ENCODE measurements at places on chromosomes 5 and 9.

- DNase-seq = no peak
Observed at GRCh38 chr5:154482528-154483449, 4.8 kb upstream of the HAND1 start.

- DNase-seq = no peak
Observed at GRCh38 chr9:83005963-83006362, 57.0 kb downstream of the RASEF start.

DNA sequence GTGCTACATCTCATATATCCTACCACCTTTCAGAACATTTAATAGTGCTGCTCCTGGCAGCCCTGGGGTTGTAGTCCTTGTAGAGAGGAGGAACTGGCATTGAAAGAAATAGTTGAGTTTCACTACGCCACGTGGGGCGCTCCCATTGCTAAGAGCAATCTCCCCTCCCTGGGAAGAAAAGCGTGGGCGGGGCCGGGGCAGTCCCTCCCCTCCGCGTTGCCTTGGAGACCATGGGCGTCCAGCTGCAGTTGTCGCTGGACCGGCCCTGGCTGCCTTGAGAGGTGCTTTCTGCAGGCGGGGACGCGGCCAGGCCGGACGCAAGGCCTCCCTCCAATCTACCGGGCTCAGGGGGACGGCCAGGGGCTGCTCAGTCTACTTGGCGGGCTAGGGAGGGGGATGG is 368 bp upstream of the CCDC180 start:
- no peak for DNase-seq

DNA sequence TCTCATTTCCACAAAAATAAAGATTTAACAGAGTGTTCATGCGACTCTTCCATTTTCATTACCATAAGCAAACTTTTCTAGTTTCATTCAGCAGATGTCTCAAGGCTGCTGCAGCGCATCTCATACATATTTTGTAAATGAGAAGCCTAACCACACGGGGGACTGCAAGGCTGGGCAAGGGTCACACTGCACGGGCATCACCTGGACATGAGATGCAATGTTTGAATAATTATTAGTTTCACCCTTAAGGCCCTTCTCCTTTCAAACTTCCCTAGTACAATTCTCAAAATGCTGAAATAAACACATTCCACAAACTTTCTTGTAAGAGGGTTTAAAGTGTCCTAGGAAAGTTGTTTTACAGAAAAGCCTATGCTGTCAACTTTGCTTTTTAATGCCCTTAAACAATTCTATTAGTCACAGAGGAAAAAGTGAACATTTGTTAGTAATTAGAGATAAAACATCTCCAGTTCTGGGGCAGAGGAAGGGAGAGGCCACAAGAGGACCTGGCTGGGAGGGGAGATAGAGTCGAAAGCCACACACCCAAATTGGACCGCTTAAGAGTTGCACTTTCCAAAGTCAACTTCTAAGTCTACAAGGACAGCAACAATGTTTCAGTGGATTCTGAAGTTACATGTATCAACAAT is 1.3 kb downstream of the DENND1A start:
- peak; percentile 11 for DNase-seq

DNA sequence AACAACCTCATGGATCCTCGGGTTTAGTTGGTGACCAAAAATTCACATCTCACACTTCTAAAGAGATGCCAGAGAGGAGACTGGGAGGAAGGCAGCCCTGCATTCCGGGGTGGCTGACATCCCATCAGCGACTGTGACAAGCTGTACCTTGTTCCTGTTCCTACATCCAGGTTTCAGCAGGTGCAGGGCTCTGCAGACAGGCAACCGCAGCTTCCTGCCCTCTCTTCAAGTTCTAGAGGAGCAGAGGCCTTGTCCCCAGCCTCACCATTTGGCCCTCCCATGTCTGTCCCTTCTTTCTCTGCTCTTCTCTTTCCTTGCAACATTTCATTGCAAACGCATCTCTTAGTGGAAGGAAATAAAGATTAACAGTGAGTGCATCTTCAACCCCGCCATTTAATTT is 454.6 kb downstream of the IRX1 start:
- DNase-seq = no peak

GRCh38 chr9:15873573-15874177 is 320.8 kb downstream of the CCDC171 start:
- peak; percentile 13 for DNase-seq

DNA sequence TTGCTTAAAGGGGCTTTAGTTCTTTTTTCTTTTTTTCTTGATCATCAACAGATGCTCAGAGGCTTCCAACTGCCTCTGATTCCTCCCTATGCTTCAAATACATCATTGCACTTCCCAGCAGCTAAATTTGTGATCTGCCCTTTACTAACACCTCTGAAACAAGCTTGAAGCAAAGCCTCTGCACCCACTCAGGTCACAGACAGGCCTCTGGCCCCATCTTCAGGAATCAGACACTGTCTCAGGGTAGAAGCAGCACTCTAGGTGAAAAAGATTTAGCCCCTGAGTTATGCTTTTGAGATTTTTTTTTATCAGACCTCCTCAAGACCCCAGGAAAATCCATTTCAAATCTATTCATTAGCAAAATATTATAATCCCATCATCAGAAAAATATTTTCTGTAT is 91.5 kb downstream of the MAMDC2 start:
- DNase-seq = no peak

- DNase-seq = no peak
Observed at GRCh38 chr5:40315126-40315525, 364.6 kb upstream of the PTGER4 start.

- DNase-seq = no peak
Observed at GRCh38 chr9:38281196-38281595, 111.3 kb upstream of the ALDH1B1 start.

- no peak for DNase-seq
Observed at GRCh38 chr9:115133649-115134048, 15.7 kb upstream of the TNC start.

DNA sequence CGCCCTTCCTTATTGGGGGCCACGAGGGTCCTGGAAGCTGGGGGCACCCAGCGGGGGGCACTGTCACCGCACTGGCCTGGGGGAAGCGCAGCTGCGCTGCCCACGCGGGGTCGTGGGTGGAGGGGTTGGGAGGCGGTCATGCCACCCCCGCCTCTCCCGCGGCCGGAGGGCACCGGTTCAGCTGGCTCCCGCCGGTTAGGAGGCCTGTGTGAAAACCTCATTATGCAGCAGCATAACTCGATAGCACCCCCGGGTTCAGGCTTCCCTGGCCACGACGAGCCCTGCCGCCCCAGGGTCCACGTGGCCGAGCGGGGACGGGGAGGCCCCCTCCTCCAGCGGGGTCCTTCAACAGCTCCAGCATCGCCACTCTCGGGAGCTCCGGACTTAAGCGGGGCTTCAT is 91.2 kb upstream of the ERCC6L2 start:
- no peak for DNase-seq

DNA sequence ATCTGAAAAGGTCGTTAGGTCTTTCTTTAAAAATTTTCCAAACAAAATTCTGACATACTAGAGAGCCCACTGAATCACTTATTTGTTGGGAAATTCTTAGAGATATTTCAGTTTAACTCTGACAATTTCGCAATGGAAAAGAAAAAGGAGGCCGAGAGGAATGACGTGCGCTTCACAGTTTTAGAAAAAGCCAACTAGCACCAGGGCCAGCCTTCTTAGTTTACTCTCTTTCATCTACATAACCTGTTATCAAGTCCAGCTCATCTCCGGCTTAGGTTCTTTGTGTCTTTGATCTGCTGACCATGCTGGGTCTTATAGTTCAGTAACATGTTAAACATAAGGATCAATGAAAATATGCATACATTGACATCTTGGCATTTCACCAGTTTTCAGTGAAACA is 201.7 kb upstream of the TAS2R1 start:
- no peak for DNase-seq

GRCh38 chr5:2740051-2740875 is 11.2 kb downstream of the IRX2 start:
- no peak for DNase-seq

GRCh38 chr5:150295172-150295634 is 5.6 kb upstream of the CAMK2A start:
- DNase-seq = no peak

DNA sequence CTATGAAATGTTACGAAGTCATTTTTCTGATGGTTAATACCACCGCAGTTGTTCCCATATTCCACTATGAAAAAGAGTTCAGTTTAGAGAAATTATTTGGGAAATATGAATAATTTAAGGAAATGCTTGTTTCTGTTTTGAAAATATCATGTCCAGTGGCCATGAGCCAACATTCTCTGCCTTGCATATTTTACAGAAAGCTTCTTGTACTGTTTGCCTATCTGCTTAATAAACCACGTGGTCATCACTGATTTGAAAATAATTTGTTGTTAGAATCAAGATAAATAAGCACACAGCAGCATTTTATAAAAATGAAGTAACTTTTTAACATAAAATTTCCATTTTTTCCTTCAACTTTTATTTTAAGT is 381.5 kb upstream of the CDH18 start:
- DNase-seq = no peak

- DNase-seq = no peak
Observed at GRCh38 chr9:38338342-38339018, 54.0 kb upstream of the ALDH1B1 start.

DNA sequence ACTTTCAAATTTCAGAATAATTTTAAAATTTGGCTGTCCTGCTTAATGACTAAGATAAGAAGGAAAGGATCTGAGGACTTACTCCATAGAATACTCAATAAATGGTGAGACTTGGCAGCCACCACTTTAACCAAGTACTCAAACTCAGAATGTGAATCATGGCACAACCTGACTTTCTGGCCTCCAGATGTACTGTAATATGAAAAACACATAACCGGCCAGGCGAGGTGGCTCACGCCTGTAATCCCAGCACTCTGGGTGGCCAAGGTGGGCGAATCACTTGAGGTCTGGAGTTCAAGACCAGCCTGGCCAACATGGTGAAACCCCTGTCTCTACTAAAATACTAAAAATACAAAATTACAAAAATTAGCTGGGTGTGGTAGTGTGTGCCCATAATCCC is 10.0 kb upstream of the MARCHF6 start:
- DNase-seq = no peak

DNA sequence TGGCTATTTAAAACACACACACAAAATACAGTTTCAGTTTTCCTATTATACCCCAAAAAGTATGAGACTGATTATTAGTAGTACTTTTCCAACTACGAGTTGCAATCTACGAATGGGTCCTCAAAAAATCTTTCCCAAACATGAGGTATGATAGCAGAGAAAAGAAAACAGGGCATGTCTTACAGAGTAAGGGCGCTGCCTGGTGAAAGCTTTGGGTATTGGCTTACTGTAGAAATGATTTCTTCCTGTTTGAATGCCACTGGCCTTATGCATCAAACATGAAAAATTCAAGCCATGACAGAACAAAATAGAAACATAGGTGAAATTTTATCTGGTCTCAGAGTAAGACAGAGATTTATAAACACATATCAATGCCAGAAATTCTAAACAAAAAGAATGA is 448.0 kb downstream of the SPOCK1 start:
- no peak for DNase-seq

DNA sequence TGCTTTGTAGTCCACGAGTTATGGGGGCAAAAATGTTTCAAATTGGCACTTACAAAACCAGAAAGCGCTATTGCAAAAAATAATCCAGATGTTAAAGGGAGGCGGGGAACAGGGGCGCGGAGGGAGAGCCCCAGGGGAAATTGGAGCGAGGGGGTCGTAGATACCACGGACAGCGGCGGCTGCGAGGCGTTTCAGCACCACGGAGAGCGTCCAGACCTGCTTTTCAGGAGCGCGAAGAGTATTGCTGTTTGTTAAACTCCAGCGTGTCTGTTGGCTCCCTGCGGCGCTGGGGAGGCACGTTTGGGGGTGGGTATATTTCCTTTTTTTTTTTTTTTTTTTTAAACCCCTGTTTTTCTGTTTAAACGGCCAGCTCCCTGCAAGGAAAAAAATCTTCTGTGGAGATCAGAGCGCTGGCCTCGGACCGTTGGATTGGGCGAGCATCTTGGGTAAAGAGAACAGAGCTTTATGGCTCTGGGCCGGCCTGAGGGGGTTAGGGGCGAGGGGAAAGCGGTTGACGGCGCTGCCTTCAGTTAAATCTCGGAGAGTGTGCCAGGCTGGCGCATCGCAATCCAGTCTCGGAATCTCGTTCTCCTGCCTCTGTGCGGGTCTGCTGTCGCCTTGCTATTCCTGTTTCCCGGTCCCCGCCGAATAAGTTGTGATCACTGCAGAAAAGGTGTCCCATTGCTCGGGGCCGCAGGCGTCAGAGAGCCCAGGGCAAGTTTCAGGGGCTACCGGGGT is at the start of gene GLRA1:
TSS of gene GLRA1 (minus strand) at position 288 of the 738 bp plus-strand sequence. CDS start 302 bp downstream, outside the sequence.
- DNase-seq = peak; percentile 38

DNA sequence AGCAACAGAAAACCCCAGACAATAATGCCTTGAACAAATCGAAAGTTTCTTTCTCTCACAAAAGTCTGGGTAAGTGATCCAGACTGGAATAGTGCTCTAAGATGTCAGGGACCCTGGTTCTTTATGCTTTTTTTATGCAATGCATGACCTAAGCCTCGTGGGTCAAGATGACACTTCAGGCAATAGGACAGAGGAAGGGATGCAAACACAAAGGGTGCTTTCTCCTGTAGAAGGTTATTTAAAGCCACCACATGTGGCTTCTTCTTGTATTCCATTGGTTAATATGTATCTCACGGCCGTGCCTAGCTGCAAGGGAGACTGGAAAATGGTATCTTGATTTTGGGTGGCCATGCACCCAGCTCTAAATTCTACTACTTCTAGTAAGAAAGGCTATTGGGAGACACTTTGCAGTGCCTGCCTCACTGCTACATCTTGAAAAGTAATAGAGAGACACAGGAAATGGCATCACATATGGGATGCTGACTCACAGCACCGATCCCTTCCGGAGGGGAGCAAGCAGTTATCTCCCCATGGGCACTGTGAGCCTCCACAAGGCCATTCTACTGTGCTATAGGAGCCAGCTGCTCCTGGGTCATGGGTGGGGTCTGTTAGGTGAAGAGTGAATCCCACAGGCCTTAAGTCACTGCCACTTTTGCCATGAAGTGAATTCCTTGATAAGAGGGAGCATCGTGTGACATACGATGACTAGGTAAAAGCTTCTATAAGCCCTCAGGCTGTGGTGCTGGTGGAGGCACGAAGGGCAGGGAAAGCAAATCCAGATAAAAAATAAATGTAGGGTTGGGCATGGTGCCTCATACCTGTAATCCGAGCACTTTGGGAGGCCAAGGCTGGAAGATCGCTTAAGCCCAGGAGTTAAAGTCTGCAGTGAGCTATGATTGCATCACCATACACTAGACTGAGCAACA is 32.5 kb upstream of the RAB14 start:
- DNase-seq = no peak

GRCh38 chr5:135034963-135035677 is 1.1 kb upstream of the PITX1 start:
- DNase-seq = no peak

- no peak for DNase-seq
Observed at GRCh38 chr9:13865869-13866268, 448.1 kb downstream of the NFIB start.

- DNase-seq = peak; percentile 49
Observed at GRCh38 chr5:65961633-65962032, 35.3 kb downstream of the ERBIN start.

DNA sequence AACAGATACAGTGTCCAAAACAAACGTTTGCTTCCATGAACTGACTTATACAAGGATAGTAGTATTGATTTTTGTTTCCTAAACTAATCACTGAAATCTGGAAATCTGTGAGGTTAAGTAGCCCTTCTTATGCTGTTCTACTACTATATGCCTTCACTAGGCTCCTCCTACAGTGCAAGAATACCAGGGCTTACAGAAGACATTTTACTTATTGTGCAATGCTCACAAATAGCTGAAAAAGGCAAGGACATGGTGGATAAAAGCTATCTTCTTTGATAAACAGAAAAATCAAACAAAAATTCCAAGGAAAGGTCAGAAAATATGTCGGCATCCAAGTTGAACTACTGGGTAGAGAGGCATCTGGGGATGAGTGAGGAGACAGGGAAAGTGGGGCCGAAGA is 61.9 kb downstream of the OXCT1 start:
- DNase-seq = no peak
